ENCODE measurements at places on chromosomes 5 and 9.

DNA sequence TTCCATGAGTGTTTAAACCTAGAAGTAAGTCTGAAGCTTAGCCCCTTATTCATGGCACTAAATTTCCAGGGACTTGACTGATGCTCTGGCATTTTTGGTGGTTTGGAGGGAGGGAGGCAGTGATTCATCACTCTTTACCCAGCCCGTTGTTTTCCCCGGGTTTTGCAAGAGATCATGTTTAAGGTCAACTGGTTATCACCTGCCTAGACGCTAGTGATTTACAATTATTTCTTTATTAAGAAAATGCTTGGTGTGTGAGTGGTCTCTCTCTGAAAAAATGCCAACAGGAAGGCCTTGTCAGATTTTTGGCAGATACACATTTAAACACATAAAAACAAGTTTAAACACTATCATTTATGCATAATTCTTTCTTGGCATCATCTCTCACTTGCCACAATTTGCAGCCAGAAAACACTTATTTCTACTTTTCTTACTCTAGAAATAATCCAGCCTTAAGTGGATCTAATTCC lies 737.9 kb upstream of the ZNF608 start:
- peak; percentile 94 for DNase-seq

DNA sequence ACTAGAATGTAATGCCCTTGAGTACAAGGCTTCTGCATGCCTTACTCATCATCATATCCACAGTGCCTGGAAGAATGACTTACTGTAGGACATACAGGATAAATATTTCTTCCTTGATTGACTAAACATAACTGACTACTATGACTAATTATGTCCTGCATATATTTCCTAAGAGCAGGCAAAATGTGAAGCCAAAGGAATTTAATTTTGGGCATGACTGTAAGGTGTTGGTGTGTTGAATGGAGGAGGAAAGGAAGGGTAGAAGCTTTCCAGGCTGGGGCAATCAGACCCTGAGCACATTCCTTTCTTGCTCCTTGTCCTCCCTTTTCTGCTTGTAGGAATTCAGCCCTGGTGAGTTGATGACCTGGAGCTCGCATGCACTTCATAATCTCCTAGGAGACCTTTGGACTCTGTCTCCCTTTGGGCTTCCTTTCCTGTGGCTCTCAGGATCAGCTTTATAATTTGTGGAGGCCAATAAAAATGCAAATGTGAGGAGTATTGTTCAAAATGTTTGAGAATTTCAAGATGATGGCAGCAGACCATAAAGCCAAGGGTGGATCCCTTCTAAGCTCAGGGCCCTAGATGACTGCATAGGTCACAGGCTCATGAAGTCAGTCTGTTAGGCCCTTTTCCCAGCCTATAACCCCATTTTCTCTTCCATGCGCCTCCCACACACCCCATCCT lies 174.0 kb downstream of the HMHB1 start:
- peak; percentile 89 for DNase-seq

DNA sequence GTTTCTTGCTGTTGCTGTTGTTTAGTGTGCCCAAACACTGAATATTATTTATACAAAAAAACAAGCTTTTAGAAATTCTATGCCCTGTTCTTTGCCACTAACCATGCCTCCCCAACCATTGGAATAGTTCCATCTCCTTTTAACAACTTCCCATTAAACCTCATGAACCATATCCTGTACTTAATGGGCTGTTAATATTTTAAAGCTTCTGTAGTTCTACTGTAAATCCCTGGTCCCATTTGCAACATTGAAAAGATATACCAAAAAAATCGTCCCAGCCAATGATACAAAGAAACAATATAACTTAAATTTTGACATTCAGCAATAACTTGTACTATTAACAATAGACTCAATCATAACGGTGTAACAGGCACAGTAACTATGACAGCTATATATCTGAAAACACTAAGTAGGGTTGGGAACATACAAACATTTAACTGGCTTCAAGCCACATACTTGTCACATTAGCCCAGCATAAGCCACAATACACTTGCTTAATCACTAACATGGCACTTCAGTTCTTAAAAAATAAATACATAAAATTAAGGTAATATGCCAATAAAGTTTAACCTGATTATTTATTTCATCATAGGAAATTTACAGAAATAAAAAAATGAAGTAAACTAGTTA lies 86.1 kb downstream of the ADAMTS6 start:
- peak; percentile 37 for DNase-seq

GRCh38 chr9:124309667-124310084 lies 51.9 kb downstream of the NEK6 start:
- peak; percentile 99 for DNase-seq

GRCh38 chr5:173848986-173849596 lies 39.1 kb upstream of the CPEB4 start:
- peak; percentile 8 for DNase-seq

DNA sequence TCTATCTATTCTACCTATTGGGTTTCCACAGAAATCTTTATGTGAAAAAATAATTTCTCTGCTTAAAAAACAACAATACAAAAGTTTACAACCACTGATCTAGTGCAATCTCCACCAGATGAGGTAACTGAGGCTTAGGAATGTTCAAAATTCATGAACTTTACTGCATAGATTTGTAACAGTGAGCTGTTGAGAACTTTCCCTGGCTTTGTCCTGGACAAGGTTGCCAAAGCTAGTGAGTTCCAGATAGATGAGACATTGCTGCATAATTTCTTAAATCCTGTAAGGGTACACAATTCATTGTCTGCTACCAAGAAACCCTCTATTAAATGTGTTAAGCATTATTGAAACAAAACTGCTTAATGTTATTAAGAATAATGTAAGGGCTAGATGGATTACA lies 102.7 kb downstream of the OSMR start:
- no peak for DNase-seq

DNA sequence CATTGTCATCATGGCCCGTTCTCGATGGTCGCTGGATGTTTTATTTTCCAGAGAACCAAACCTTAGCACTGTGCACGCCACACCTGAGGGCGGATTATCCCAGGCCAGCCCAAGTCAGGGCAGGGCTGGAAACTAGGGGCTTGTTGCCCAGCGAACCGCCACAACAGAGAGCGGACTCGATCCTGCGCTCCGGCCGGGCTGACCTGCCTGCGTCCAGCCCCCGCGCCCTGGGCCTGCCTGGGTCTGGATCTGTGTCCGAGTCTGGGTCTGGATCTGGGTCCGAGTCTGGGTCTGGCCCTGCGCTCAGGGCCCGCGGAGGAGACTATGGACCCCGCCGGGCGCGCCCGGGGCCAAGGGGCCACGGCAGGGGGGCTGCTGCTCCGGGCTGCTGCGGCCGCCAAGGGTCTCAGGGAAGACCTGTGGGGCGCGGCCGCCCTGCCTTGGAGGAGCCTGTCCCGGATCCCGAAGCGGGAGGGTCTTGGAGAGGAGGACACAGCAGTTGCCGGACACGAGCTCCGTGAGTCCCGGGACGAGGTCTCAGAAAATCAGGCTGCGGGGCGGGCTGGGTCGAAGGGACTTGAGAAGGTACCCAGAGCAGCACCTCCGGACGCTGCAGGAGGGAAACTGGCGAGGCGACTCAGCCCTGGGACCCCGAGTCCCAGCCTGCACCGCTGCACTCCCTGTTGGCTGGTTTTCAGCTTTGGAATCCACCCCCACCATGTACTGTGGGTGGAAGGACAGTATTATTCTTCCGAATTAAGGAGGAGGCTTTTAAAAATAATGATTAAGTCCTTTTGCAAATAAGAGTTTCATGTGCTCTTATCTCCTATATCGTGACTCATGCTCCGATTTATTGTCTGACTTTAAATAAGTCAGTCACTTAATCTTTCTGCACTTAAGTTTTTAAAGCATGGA lies at the start of gene ANKDD1B:
TSS of gene ANKDD1B (plus strand) at position 143 of the 915 bp plus-strand sequence. CDS start at position 325, 182 bp downstream.
- no peak for DNase-seq

DNA sequence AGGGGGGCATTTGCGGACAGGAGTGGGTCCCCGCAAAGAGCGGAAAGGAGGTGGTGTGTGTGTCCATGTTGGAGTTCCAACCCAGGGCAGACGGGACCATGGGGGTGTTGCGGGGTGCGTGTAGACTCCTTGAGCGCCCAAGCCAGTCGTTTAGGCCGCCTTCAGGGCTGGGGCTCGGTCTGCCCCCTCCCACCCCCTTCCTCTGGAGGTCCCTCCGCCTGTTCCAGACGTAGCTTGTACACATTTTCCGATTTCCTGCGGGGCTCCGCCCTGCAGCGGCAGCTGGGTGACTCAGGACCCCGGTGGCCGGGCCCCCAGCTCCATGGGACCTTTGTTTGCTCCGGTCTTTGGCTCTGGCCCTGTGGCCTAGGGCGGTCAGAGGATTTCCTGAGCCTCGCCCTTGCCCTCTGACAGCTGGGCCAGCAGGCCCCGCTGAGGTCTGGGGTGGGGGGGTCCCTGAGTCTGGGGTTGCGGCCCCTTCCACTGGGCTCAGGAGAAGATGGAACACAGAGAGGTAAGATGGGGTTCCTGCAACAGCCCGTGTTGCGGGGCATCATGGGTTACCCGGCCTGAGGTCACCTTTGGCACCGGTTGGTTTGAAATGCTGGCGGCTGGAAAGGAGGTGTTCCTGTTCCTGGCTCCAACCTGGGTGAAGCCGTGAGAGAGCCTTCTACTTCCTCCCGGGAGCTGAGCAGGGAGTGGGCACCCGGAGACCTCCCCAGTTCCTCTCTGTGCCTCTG lies 1.5 kb downstream of the PKN3 start:
- DNase-seq = no peak

DNA sequence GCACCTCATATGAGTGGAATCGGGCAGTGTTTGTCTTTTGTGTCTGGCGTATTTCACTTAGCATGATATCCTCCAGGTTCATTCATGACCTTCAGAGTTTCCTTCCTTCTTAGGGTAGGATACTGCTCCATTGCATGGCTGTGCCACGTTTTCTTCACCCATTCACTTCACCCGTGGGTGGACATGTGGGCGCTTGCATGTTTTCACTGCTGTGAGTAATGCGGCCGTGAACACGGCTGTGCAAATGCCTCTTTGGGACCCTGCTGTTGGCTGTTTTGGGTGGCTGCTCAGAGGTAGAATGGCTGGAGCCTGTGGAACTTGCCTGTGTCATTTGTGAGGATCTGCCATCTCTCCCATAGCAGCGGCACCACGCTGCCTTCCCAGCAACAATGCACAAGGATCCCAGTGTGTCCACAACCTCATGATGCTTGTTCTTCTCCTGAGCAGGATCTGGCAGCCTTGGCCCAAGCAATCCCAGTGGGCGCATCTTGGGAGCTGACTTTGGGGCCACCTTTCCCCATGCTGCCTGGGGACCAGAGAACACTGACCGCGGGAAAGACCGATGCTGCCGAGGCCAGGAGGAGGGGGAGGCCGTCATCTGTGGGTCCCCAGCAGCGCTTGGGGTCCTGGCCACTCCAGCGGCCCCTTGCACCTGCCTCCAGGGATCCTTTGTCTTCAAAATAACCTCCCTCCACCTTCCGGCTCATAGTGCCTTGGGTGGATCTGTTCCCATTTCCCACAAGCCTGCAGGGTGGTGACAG lies 2.3 kb upstream of the SCGB3A1 start:
- DNase-seq = no peak

GRCh38 chr5:28580616-28581015 lies 1542.2 kb upstream of the CDH9 start:
- peak; percentile 68 for DNase-seq

DNA sequence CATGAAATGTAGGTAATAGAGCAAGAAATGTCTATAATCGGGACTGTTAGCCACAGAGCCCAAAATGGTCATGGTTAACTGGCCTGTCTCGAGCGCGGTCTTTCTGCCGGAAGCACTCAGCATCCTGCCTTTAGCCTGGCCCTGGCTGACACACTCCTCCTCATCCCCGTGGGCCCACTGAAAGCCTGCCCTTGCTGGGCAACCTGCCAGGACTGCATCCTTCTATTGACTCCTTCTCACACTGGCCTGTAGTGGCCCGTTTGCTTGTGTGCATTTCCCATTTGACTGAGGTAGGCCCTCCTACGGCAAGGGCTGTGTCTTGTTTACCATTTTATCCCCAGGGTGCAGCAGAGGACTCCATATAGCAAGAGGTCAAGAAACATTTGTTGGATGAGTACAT lies 215.7 kb downstream of the ATPSCKMT start:
- DNase-seq = no peak

GRCh38 chr5:140166911-140167310 lies 8.1 kb upstream of the CYSTM1 start:
- no peak for DNase-seq

DNA sequence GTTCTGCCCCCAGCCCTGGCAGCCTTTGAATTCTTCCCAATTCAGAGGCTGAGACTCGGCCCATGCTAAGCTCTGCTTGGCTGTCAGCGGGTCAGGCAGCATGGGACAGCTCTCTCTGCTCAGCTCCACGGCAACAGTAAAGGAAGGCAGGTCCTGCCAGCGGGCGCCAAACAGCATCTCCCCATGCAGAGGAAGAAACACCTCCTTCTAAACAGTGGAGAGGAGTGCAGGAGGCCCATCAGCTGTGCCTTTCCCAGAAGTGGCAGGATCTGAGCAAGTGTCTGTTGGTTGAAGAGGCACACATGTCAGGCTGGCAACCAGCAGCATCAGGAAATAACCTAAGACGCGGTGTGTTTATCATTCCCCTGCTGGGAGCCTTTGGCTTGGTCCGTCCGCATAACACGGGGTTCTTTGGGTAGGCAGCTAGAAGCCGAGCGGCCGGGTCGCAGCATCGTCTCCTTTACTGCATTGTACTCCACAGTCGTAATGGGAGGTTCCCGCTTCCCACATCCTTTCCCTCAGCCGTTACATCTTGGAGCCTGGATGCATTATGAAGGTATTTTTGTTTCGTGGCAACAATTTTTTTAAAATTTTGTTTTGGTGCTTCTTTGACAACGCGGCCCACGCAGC lies 42.7 kb upstream of the NCS1 start:
- no peak for DNase-seq

Data from M059J (cell line).